ENCODE measurements at places on chromosomes 3 and 15.

GRCh38 chr3:66473692-66474091 is 27.1 kb downstream of the LRIG1 start:
- DNase-seq = no peak

GRCh38 chr3:125013095-125013494 is 42.7 kb downstream of the HEG1 start:
- DNase-seq = no peak

GRCh38 chr15:51030649-51031316 is 63.9 kb downstream of the TNFAIP8L3 start:
- DNase-seq = no peak

- no peak for DNase-seq
Observed at GRCh38 chr3:33711100-33711499, 7.0 kb downstream of the CLASP2 start.
